ENCODE measurements at places on chromosomes 11 and 22.

DNA sequence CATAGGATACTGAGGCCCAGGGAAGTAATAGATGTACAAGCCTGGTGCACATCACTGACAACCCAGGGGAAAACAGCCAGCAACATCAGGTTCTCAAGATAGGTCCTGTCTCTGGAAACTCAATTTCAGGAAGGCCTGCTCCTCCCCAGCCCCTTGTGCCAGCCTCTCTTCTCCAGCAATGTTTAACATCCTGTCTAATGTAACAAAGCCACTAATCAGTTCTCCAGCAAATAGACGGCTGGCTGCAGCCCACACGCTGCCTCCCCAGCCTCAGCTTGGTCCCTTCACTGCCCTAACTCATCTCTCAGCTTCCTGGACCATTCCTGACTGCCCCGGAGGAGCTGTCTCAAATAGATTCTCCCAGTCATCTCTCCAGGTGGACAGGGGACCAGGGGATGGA, 37.8 kb downstream of the RPL27A start:
- DNase-seq = no peak

DNA sequence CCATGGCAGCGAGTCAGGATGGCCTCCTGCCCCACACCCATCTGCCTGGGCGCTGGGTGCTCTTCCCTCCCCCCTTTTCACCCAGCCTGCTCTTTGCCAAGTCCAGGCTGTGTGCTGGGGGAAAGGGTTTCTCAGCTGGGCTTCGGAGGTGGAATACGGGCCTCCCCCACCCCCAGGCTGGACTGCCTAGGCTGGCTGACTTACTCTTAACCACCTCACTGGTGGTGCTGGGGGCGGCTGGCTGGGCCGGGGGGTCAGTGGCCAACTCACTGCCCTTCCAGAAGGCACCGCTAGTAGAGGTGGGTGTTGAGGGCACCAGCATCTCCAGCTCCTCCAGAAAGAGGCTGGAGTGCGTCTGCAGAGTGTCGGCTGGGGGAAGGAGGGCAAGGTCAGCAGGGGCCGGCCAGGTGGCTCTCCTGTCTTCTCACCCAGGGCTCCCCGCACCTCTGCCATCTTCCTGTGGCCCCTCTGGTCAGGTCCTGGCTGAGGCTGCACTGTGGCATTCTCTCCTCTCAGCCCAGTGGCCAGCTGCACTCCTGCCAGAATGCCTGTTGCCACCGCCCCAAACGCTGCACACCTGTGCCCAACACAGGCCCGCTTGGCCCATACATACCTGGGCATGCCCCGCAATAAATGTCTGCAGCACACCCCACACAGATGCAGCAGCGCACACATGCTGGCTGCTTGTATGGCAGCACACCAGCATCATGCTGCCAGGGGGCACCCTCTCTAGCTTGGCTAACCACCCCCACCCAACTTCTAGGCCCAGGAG, 9.7 kb downstream of the PITPNM1 start:
- no peak for DNase-seq

GRCh38 chr22:33923033-33923432, 2.8 kb upstream of the LARGE1 start:
- DNase-seq = no peak

DNA sequence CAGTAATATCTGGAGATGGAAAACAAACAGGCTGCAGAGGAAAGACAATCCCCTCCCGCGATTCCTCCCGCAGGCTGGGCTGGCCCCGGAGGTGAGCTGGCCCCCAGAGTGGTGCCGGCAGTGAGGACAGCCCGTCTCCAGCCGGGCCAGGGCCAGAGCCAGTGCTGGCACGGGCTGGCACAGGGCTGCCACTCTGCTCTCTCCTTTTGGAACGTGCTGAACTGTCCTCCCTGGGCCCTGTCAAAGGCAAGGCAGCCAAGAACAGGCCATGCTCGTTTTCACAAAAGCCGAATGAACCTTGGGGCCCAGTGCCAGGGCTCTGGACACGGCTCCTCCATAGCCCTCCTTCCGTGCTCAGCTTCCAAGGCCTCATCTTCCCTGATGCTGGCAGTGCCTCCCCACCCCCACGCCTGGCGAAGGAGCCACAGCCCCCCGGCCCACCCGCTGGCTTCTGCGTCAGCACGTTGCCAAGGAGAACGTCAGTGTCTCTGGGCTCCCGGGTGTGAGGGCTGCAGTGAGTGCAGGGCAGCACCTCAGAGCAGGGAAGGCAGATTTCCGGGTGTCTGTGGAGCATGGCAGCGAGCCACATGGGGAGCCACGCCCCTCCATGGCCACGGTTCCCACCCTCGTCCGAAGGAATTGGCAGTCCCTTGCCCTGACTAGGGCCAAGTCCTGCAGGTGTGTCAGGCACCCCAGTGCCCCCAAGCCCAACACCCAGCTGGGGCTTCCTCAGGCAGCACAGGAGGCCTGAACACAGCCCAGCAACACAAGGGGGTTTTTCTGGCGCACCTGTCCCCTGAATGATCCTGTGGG, 28.6 kb downstream of the GNAZ start:
- no peak for DNase-seq

DNA sequence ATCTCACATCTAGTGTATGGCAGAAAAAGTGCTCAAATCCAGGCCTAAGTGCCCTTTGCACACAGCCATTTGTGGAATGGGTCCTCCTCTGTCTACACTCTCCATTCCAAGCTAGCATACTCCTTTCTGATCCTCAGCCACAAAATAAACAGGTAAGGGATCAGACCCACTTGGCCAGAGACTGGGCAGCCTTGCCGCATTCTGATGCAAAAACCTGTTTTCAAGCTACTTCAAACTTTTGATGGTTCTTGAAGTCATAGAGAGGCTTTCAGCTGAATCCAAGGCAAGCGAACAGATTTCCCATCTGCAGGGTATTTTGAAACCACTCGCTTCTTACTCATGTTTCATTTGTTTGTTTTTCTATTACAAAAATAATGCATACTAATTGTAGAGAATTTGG, 136.6 kb upstream of the NAV2 start:
- DNase-seq = no peak

Measured in suprapubic skin (tissue), 4 donors.